Urothelium cell line (cell line): ENCODE measurements at places on chromosomes 1 and 21.

DNA sequence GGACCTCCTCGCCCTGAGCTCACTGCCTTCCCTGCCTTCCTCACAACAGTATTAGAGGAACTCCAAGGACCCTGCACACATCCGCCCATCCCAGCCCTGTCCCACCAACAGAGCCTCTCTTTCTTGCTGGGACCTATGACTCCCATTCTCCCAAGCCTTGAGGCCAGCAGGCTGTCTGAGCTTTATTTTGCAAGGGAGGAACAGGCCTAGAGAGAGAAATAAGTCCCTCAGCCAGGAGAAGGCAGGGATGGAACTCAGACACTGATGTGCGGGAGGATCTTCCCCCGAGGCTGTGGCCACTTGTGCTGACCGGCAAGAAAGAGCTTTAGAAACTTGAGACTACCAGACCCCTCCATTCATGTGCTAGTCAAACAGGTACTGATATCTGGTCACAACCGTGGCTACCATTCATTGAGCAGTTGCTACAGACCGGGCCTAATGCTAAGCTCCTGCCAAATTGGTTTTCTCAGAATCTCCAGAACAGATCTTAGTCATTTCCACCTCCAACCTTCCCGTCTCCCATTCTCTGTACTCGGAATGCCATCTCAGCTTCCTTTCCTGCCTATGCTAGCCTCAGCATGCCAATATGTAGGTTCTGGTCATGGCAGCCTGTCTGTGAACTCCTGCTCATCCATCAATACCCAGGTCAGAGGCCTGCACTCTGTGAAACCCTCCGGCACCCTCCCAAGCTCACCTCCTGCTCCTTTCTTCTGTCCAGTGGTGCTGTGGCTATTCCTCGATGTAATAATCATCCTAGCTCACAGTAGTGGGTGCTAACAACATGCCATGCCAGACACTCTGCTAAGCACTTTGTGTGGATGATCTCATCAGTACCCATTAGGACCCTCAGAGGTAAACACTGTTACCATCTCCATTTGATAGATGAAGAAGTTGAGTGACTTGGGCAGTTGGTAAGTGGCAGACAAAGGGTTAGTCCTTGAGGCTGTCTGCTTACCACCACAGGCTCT, 3.8 kb downstream of the TMEM54 start:
- DNase-seq: no peak

DNA sequence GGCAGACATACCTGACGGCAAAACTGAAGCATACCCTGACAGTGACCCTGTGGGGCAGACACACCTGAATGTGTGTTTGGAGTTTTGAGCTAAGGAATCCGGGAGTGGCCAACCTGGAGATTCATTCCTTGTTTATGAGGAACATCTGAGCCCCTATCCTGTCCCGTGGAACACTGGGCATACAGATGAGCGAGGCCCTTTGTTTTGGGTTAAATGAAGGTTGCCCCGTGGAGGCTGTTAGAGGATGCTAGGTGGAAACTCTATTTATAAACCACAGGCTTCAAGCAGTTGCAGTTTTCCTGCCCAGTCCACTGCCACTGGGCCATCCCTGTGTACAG, 18.1 kb downstream of the GALNT2 start:
- DNase-seq: no peak

GRCh38 chr1:33294071-33295010, 26.6 kb downstream of the A3GALT2 start:
- no peak for DNase-seq

- no peak for DNase-seq
Observed at GRCh38 chr21:44697811-44698734, 1.1 kb downstream of the KRTAP10-12 start.

DNA sequence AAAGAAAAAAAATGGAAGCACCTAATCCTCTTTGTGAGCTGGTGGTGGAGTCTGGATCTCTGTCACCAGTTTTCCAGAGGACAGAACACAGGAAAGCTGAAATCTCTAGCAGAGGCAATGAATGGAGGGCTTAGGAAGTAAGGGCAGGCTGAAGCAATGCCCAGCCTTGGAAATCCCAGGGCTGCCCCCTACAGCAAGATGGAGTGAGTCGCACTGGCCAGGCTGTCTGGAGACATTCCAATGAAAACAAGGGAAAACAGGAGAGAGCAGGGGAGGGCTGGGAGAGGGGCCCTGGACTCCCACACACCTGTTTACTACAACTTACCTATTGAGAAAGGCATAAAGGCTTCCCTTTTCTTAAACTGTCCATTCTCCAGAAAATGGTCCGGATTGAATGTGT, 25.9 kb downstream of the CYP2J2 start:
- peak; percentile 9 for DNase-seq
